ENCODE measurements at places on chromosomes 1 and 21.

DNA sequence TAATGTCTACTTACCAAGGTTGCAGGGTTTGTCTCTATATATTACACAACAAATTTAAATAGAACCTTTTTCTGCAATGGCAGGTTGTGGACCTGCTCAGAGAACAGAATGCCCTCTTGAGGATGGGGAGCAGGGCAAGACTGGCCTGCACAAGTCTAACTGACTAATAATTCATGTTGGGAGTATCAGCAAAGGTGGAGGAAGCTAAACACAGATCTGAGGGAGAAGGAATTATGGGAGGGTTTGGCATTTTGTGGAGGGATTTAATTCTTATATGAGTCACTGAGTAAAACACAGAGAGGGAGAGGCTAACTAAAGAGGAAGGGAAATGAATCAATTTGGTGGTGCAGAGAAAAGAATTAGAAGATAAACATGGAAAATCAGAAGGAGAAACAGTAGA is 40.0 kb downstream of the CLDN17 start:
- DNase-seq = no peak

- no peak for DNase-seq
Observed at GRCh38 chr21:43894206-43894577, 29.2 kb downstream of the AGPAT3 start.

GRCh38 chr1:77739235-77739634 is 20.4 kb downstream of the USP33 start:
- DNase-seq = no peak

GRCh38 chr21:21159253-21159899 is 161.2 kb downstream of the NCAM2 start:
- DNase-seq = no peak

- no peak for DNase-seq
Observed at GRCh38 chr1:82515650-82516049, 714.9 kb downstream of the ADGRL2 start.

DNA sequence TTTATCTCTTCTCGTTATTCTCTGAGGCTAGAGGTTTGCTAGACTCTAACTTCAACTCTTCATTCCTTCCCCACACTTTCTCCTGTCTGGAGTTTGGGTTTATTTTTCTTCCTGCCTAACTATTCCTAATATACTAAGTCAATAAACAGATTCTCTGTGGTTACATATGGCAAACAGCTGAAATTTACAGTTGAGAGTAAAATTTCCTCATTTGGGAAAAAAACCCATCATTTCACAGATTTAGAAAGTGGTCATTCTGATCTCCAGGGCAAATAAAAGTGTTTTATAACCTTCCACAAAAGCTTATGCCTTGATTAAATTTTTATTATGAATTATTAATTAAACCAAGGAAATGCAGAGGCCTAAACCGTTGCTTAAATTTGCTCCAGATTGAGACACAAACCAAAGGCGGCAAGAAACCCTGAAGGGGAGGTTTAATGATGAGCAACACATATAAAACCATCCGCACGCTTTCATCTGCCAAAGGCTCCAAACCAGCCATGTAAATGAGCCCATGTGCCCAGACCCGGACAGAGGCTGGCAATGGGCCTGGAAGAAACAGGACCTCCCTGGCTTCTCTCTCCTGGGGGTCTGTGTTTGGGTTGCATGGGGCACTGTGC is 201.7 kb upstream of the LMO4 start:
- DNase-seq = no peak

DNA sequence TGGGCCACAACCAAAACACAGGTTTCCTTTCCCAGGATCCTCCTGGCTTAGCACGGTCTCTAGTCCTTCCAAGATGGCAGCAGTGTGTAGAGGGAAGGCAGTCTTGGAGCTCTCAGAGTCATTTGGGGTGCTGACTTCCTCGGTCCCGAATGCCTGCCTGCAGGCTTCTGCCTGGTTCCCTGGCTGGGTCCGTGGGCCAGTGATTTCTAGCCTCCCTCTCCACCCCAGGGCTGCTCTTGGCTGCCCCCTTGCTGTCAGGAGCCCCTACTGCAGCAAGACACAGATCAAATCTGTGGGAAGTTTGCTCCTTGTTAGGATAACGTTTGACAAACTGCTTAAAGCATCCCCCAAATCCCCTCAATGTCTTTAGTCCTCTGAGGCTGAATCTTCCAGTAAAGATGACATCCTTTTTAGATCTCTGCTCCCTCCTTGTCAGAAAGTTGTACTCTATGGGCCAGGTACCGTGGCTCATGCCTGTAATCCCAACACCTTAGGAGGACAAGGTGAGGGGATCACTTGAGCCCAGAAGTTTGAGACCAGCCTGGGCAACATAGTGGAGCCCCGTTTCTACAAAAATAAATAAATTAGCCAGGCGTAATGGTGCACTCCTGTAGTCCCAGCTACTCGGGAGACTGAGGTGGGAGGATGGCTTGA is 272.5 kb downstream of the RRAGC start:
- peak; percentile 32 for DNase-seq

DNA sequence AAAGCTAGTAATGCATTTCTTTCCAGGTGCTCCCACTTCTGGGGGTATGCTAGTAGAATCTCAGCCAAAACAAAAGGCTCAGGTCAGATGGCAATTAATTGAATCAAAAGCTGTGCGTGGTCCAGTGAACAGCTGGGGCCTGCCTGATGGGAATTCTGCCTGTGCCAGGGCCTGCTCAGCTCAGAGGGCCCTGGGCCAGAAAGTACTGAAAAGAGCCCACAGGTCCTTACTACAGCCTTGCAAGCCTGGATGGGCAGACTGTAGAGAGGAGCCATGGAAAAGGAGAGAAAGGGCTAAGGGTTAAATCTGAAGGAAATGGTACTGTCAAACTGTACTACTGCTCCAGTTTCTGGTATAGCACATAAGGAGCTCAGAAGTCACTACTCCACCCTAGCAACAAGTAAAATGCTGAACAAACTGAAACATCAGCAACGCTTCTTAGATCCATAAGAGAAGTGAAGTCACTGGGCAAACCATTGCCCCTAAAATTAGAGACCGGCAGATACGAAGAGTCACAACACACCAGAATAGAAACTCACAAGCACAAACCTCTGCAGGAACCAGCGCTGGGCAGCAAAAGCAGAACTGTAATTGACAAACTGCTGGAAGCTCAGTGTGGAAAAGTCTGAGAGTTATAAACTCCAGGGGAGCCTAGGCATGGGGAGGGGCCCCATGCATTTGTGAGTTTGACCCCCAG is 121.1 kb upstream of the SYT6 start:
- no peak for DNase-seq

- no peak for DNase-seq
Observed at GRCh38 chr1:5566924-5567323, 425.3 kb downstream of the NPHP4 start.

DNA sequence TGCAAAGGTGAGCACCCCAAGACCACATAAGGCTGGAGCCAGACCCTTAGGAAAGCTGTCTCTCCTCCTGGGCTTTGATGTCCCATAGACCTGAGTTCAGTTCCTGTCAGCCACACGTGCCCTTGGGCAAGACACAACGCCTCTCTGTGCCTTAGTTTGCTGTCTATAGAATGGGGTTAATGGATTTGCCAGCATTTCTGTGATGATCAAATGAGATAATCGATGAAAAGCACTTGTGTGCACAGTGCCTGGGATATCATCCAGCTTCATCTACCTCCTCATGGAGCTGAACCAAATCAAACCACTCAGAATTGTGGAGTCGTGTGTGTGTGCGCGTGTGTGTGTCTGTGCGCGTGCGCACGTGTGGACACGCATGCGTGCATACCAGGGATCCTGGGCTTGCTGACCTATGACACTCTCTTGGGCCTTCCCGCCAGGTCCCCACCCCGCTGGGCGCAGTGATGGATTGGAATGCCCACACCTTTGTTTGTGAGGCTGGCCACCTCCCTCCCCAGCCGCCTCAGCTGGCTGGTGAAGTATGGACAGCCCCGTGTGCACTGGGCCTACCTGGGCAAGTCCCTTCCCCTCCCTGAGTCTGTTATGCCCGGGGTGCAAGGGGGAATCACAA is 5.2 kb downstream of the TTC22 start:
- no peak for DNase-seq

DNA sequence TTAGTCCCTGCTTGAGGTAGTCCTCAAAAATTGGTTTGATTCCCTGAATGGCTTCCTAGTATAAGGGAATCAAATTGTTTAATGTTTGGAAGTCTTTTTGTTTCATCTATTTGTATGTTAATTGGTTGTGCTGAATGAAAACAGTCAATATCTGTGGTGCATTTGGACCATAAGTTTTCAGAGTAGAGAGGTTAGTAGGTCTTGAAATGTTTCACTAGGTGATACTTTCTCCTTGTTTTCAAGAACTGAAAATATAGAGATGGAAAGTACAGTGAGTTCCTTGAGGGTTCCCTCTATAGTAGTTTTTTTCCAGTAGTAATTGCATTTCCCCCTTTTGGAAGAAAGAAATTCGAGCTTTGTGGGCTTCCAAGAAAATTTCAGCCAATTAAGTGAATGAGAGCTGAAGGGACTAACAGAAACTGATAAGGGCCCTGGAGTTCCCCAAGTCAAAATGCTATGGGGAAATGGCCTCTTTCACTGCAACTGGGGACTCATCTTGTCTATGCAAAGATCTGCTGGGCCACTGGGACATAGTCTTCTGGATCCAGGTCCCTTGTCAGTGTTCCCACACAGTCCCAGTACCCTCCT is 18.6 kb upstream of the CEP350 start:
- DNase-seq = no peak

DNA sequence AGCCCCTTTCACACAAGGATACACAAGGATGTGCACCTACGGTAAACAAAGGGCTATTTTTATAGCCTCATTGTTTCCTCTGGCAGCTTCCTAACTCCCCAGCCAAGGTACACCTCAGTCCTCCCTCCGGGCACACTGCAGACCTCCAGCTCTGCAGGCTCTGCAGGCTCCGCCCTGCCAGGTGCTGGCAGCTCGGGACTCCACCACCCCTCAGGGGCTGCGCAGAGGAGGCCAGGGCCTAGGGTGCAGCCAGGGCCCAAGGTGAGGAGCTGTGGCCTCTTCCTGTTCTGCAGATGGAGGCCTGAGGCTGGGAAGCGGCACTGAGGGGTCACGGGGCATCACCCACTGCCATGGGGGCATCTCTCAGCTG is 19.8 kb upstream of the CLSTN1 start:
- DNase-seq = no peak

DNA sequence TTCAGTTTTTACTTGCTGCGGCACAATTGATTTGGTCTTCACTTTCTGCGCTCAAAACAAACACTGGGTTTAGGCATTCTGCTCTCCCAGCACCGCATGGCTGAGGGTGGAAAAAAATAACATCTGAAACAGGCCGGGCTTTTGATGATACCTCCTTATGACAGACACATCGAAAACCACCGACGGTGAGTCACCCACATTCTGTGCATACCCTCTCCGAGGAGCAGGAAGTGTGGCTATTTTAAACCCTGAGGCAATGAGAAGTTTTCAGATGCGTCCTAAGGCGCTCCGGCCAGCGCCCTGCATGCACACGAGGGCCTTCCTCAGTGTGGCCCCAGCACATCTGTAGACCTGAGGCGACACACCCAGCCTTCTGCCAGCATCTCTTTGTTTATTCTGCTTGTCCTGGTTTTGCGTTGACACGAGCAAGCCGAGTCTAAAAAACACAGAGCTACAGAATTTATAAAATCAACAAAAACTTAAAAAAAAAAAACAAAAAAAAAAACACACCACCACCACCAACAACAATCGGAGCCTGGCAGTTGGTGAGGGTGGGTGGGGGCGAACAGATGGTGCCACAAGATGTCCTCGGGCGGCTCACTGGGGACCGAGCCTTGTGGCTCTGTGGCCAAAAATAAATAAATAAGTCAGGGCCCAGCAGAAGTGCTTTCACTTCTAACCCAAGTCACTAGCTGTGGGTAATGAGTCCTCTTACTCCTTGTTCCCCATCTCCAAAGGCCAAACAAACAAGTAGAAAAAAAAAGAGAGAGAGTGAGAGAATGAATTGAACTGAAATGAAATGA is 162.6 kb upstream of the IRF2BP2 start:
- peak; percentile 100 for DNase-seq

DNA sequence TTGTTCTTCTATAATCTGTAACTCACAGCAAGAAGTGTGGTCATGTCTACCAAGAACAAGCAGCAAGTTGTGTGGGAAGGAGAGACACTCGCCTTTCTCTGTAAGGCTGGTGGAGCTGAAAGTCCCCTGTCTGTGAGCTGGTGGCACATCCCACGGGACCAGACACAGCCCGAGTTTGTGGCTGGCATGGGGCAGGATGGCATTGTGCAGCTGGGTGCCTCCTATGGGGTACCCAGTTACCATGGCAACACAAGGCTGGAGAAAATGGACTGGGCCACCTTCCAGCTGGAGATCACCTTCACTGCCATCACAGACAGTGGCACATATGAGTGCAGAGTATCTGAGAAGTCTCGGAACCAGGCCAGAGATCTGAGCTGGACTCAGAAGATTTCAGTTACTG is 15.5 kb downstream of the CD101 start:
- no peak for DNase-seq

GRCh38 chr1:218711001-218711400 is 365.9 kb downstream of the TGFB2 start:
- peak; percentile 36 for DNase-seq

- no peak for DNase-seq
Observed at GRCh38 chr1:193285641-193286040, 99.2 kb upstream of the B3GALT2 start.

- DNase-seq = no peak
Observed at GRCh38 chr21:29511096-29511495, 212.4 kb downstream of the BACH1 start.

DNA sequence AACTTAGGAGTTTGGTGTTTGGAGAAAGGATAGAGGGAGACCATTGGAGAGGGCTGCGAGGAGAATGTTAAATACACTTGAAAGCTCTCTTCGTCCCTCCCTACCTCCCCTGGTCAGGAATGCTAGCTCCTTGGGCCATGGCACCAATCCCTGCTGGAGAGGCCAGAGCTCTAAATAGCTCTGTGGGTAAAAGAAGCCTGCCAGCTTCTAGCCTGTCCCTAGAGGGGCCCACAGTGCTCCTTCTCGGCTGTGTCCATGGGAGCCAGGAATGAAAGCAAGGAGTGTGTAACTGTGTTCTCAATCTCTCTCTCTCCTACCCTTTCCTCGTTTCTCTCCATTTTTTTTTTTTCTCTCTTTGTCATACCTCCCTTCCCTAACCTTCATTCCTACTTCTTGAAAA is at the start of gene CCDC190:
Gene CCDC190, minus strand, starts transcription at position 75 of the 400 bp plus-strand sequence. CDS start 1,529 bp downstream, outside the sequence.
- DNase-seq = no peak

DNA sequence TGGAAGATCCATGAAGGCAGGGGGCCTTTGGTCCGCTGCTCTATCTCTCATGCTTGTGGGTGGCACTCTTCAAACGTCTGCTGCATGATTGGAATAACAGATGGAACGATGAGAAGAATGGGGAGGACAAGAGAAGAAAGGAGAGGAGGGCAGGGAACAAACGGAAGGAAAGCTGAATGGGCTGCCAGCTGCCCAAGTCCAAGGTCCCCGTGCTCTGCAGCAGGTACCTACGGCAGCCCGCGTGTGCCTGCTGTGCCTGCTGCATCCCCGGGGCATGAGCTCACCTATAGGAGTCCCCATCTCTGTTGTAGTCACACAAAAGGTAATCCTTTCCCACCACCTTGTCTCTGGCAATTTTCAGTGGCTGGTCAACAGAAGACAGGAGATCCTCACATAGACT is 73.1 kb downstream of the SLC66A1 start:
- DNase-seq = no peak
